ENCODE measurements at places on chromosomes 3 and 15.

DNA sequence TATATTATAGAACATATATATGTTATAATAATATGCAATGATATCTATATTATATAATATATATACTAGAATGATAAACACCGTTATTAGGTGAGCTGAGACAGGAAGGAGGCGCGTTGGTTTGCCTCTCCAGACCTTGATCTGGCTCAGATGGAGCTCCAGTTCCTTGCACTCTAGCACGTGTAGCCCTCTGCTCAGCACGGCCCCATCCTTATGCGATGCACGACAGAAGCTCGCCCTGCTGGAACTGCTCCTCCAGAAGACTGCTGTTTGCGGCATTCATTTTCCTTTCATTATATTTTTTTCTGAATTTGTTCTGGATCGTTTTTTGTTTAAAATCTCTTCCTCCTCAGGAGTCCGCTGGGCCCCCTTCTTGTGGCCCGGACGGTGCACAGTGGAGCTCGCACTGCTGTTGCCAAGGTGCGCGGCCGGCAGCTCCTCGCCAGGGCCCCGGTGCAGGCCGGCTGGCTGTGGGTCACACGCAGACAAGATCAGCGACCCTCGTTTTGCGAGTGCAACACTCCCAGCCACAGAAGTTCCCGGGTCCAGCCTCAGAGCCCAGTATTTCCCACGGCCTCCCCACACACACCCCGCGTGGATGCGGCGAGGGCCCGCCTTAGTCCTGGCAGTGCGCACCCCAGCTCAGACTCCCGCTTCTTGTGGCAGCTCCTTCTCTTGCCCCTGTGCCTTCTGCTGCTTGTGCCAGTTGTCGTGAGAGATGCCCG lies 112.2 kb downstream of the CHL1 start:
- DNase-seq = no peak

DNA sequence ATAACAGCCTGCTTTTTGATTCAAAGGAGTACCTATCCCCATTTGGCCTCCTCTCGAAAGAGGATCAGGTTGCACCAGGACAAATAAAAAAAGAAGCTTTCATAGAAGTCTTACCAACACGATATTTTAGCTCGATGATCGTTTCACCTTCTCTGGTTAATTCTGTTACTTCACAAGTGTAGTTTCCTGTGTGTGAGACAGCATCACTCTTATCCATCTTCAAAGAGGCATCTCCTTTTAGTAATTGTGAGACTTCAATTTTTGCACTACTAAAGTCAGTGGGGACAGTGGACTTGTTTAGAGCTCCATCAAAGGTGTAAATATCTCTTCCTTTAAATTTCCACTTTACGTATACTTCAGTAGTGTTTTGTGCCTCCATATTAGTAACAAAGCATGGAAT lies 11.0 kb downstream of the CD47 start:
- DNase-seq = no peak

- no peak for DNase-seq
Measured at GRCh38 chr3:5212628-5213573, 25.4 kb downstream of the EDEM1 start.

DNA sequence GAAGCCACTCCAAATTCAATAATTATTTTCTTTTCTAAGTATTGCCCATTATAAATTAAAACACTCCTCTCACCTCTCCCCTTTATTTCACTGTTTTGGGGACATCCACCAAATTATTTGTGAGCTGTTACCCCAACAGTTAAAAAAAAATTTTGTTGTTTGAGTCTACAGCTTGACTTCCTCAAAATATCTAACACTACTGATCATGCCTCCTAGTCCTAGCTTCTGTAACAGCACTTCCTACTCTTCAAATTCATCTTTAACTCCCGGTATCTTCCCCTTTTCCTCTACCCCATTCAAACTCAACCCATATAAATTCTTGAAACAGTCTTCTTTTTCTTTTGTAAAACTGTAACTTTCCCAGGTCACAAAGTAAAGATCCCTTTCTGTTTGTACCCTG lies 15.9 kb downstream of the PARL start:
- DNase-seq = no peak

DNA sequence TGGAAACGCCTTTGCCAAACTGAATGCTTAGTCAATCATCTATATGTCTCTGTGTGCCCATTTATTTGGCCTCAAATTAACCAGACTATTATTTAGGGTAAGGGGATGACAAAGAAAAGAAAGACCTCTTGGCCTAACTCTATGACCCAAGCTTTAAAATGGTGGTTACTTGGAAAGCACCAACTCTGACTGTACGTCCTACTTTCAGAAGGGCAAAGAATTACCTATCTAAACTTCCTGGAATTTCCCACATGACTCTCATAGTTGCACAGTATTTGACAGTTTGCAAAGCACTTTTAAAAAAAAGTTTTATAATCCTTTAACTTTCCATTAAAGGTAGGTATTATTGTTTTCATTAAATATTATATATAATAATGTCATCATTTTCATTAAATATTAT lies 6.3 kb upstream of the MTHFS start:
- no peak for DNase-seq

DNA sequence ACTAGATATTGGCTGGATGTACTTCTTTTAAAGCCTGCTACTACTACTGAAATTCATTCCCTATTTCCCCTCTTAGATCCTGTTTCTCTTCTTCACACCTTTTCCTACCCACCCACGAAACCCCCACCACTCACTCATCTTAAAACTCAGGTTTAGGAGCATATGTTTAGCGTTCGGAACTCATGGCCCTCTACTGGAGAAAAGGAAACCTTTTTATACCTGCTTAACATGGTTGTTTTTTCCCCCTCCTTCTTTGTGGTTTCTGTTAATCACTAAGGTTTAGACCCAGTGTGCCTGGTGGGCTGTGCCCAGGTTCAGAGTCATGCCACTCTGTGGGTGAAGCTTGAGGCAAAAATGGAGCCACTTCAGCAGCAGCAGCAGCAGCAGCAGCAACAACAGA lies 2.6 kb downstream of the ARID3B start:
- no peak for DNase-seq

DNA sequence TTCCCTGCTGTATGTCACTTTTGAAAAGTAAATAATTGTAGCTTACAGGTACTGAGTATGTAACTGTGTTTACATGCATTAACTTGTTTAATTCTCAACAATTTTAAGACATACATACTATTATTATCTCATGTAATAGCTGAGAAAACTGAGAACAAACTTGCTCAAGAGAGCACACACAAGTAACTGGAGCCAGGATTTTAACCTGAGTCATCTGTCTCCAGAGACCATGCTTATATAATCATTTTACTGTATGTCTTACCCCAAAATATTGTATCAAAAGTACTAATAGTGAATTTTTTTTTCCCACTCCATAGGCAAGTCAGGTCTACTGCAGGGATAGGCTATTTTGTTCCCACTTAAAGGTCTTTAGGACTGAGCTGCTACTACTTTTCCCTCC lies 95.4 kb downstream of the FEZF2 start:
- no peak for DNase-seq

DNA sequence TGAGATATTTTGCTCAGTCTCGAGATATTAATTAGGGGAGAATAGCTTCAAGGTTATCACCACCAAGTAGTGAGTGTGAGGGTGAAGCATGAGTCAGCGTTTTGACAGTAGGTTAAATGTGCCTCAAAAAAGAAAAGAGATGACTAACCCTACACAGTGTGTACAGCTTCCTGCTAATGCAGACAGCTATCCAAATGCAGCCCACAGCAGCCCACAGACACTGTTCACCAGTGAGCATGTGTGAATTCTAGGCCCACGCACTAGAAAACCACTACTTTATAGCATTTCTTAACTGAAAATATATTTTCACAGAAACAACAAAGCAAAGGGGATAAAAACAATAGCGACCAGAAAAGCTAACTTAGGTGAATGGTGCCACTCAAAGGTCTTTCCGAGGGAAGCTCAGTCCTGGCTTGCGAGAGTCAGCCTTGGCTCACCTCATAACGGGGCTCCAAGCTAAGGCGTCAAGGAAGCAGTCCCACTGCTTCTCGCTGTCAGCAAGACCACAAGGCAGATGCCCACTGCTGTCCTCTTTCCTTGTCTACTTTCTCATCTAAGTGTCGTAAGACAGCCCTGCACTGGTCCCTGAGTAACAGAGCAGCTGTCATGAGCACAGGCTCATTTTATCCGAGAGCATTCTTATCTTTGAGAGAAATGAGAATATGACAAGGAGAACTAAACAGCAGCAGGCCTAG lies 47.6 kb downstream of the TXNRD3 start:
- DNase-seq = no peak

DNA sequence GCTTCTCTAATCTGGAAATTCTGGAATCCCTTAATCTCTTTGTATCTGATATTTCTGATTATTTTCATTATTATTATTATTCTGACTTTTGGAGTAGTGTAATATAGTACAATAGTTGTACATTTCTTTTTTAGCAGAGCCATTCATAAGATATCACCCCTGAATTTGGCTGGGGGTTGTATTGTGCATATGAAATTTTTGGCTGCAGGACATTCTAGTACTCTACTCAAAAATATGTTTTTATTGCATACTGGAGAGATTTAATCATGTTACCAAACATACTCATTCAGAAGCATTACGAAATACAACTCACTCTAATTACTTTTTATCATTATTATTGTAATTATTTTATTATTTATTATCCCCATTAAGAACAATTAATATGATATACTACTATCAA lies 589.7 kb upstream of the KCNMB2 start:
- DNase-seq = no peak

- DNase-seq = no peak
Measured at GRCh38 chr3:123367467-123368154, 81.3 kb downstream of the ADCY5 start.

DNA sequence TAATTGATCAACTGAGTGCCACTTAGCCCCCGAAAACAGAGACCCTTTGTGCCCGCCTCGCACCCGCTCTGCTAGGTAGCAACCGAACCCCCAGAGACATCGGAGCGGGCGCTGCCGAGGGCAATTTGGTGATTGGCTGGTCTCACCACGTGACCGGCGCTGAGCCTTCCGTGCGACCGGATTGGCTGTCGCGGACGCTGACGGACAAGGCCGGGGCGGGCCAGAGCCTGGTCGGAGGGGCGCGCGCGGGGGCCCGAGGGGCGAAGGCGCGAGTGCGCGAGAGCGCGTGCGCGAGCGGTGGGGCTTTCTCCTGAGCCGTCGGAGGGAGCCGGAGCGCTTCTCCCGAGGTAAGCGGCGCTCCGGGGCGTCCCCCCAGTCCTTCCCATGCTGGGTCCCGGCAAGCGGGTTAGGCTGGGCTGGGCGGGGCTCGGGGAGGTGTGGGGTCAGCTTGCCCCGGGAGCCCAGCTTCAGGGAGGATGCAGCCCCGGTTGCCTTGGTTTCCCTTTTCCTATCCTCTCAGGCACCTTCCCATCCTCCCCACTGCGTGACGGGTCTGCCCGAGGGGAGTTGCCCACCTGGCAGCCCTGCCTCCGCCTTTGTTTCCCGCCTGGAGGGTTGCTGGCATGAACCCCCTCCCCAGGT lies at the start of gene TMEM108:
TSS of gene TMEM108 (plus strand) at position 303 of the 642 bp plus-strand sequence.
- no peak for DNase-seq

DNA sequence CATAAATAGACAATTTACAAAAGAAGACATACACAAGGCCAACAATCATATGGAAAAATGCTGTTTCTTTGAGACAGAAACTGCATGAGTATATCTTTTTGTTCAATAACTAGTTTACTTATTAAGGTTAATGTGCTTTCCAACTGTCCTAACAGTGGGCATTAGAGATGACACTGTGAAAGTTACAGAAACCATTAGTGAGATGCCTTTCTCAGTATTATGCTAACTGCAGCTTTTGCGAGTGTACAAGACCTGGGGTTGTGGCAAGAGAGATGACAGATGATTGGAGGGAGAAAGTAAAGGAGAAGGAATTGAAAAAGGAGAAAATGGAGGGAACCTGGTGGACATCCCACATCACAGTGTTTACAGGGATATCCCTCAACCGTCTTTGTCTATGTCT lies 640.5 kb downstream of the ZPLD1 start:
- no peak for DNase-seq

- DNase-seq = peak; percentile 66
Measured at GRCh38 chr15:59553879-59554735, 57.5 kb upstream of the GCNT3 start.

GRCh38 chr3:141853081-141853601 lies 23.3 kb upstream of the ATP1B3 start:
- no peak for DNase-seq

- peak; percentile 80 for DNase-seq
Measured at GRCh38 chr3:31288641-31289100, 244.1 kb upstream of the STT3B start.

DNA sequence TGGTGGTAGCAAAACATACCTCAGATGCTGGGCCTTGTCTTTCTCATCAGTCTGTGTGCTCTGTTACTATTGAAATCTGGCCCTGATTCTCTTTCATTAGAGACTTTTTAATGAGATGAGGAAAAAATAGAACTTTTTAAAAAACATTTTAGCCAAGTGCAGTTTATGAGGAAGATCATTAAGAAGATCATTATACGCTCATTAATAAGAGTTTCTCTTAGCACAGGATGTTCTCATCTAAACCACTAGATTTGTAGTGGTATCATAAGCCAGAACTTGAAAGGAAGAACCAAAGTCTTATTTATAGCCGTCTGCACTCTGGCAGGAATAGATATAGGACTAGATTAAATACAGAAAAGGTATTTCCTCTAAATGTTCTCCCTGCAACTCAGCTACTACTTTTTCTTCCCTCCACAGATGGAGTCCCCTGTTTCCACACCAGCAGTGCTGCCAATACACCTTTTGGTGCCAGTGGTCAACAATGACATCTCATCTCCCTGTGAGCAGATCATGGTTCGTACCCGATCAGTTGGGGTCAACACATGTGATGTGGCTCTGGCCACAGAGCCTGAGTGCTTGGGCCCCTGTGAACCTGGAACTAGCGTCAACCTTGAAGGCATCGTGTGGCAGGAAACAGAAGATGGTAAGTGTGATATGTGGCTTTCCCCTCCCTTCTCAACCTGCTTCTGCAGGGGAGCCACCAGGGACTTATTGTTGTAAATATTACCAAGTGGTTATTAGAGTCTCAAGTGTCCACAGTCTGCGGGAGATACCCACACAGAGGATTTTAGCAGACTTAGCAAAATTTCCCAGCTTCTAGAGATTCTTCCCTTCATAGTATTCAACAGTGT lies 152.8 kb downstream of the RBPMS2 start:
- DNase-seq = no peak

DNA sequence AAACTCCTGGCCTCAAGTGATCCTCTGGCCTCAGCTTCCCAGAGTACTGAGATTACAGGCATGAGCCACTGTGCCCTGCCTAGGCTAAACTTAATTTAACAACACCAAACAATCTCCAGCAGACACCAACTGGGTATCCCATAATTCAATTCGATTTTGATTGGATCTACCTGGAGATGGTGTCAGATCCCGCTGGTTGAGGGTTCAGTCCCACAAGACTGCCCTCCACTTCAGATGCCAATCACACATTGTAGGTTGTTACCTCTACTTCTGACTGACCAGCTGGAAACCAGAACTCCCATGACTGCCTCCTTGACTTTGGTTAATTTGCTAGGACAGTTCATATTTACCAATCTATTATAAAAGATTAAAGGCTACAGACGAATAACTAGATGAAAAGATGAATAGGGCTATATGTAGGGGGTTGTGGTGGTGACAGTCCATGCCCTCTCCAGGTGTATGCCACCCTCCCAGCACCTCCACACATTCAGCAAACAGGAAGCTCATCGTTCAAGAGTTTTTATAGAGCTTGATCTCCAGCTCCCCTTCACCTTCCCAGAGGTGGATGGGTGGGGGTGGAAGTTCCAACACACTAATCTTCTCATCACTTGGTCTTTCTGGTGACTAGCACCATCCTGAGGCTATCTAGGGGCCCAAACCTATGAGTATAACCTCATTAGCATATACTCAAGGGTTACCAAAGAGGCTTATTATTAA lies 9.3 kb downstream of the B2M start:
- DNase-seq = no peak

All from Calu3 (cell line).